ENCODE measurements at places on chromosomes 7 and 10.

DNA sequence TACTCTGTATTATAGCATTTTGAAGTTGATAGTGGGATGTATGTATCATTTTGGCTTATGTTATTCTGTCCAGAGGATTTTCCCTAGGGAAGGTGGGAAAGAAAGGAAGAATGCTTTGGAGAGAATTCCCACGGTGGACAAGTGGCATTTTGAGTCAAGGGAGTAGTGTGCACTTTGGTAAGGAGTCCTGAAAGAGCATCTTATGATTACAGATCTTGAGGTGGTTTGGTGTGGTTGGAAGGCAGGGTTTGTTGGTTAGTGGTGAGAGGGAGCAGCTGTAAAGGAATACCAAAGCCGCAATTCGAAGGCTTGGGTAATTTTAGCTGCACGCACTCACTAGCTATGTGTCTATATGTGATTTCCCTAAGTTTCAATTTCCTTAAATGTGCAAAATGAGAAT lies 16.1 kb downstream of the CCSER2 start:
- DNase-seq, result no peak

DNA sequence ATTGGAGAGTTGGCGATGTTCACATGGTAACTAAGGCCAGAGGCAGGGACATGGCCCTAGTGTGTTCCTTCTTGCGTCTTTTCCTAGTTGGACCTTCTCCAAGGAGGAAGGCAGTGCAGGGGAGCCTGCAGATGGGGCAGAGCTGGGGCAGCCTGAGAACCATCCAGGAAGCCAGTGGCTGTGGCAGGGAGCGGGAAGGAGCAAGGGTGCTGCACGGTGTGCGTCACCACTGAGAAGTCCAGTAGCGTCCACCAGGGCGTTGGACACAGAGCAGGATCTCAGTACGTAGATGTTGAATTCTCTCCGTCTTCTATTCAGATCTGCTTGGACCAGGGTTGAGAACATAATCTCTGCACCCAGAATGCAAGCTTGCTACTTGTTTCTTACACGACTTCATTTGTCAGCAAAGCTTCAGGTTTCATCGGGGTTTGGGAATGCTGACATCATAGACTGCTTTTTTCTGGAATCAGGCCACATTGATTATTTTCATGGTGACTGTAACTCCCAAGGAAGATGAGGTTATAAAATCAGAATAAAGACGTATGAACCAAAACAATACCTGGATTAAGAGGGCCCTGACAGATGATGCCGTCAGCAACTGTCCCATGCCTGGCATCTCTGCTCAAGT lies 130.3 kb downstream of the HECW1 start:
- DNase-seq, result no peak

- DNase-seq, result no peak
These were observed 22.9 kb downstream of the IKZF1 start for GRCh38 chr7:50327443-50327842.

GRCh38 chr10:22681783-22682183 lies 32.6 kb downstream of the PIP4K2A start:
- peak; percentile 82 for DNase-seq

GRCh38 chr10:26733750-26734568 lies 36.5 kb downstream of the PDSS1 start:
- no peak for DNase-seq

DNA sequence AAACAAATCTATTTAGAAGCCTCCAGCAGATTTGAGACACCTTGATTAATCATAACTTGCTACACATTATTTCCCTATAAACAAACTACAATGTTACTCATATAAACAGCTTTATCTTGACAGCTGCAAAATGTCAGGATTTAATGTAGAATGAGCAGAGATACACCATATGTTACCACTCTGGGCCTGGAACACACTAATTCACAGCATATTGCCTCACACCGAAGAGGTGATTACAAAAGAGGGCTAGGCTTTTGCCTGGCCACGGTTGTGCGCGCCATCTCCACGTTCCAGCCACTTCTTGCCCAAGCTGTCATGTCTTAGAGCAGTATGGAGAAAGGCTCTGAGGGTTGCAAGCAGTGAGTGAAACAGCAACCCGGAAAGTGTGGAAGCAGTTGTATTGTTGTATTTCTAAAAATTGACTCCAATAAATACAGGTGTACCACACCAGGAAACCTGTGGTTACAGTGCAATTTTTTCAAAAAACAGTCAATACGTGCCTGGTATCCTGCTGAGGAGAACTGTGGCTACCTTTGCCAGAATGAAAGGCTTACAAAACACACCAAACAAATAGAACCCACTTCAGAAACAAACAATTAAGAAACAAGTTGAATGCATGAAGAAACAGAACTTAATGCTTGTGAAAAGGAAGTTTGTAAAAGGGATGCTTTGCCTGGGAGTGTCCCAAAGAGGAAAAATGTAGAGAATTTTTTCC lies 498.1 kb downstream of the PLXNA4 start:
- no peak for DNase-seq

DNA sequence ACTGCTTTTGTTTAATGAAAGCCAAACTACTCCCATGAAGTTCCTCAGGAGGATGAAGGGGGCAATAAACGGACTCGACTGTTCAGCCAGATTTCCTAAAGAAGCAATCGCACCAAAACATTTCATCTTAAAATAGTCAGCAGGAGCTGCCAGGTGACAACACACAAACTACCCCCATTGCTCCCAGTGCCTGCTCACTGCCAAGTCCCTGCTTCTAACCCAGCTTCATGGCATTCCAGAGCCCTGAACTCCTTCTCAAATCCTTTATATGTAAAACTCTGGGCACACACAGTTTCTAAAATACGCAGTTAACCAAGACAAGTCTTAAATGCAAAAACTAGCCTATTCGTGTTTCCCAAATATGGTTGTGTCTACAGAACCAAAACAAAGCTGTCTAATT lies 110.0 kb downstream of the SORBS1 start:
- no peak for DNase-seq

GRCh38 chr7:151585744-151586393 lies 66.2 kb upstream of the RHEB start:
- no peak for DNase-seq

DNA sequence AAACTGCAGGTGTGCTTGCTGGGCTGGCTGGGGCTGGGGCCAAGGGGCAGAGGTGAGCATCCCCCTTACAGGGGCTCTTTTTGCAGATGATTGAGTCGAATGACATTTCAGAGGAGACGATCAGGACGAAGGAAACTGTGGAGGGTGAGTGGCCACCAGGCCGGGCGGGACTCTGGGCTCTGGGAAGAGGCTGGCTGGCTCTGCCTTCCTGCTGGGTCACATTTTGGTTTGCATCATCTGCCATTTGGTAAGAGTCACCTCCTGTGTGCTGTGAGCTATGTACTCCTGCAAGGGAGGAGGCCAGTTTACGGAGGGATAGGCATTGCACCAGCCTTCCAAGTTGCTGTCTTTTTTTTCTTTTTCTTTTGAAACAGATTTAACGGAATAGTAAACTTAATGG lies 73.0 kb upstream of the GTF2IRD1 start:
- no peak for DNase-seq

DNA sequence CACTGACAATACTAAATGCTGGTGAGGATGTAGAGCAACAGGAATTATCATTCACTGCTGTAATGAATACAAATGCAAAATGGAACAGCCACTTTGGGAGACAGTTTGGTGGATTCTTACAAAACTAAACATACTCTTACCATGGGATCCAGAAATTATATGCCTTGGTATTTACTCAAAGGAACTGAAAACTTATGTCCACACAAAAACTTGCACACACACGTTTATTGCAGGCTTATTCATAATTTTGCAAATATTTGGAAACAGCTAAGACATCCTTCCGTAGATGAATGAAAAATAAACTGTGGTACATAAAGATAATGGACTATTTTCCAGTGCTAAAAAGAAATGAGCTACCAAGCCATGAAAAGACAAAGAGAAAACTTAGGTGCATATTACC lies 69.6 kb downstream of the SEM1 start:
- DNase-seq, result no peak

GRCh38 chr7:132078891-132079735 lies 497.2 kb downstream of the PLXNA4 start:
- no peak for DNase-seq

DNA sequence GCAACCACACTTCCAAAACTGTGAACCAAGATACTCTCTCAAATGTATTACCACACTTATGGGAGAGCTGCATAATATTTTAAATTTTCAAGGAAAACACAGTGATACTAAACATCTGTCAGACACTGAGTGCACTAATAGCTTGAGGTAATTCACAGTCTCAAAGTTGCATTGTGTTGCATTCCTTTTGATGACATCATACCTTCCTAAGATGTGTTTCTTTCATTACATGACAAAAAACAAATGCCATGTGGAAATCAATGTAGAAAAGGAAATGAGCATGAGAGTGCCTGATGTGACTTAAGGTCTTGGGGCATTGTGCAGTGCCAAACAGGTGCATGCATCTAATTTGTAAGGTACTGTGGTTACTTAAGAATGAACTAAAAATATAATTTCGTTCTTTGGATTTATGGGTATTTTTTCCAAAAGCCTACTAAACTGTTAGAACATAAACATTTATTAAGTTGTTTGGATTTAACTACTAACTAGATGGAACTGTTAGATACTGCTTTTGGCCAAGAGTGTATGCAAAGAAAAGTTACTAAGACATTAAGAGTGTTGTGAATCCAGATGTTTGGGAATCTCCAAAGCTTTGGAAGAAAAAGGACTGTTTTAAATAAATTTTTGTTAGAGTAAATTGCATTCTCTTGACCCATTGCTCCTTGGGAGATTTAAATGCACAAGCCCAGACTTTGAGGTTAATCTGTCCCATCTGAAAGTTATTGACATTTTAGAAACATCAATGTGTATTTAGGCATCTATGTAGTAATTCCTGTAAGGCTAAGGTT lies 496.2 kb upstream of the SEMA3D start:
- DNase-seq, result no peak

GRCh38 chr10:98268694-98269431 lies 869 bp upstream of the LOXL4 start:
- no peak for DNase-seq

DNA sequence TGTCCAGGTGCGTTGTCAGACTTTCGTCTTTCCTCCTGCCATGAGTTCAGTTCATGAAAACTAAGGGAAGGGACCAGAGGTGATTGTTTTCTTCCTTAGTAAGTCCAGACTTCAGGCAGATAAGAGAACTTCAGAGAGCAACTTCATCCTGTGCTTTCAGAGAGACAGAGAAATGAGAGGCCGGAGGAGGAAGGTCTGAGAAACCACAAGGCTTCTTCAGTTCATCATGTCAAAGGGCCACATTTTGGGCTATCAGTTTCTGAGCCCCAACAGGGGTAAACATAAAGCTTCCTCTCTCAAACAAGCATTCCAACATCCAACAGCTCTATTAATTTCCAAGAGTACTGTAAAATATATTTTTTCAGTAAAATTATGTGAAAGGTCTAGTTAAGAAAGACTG lies 668.4 kb upstream of the NRP1 start:
- DNase-seq, result no peak

DNA sequence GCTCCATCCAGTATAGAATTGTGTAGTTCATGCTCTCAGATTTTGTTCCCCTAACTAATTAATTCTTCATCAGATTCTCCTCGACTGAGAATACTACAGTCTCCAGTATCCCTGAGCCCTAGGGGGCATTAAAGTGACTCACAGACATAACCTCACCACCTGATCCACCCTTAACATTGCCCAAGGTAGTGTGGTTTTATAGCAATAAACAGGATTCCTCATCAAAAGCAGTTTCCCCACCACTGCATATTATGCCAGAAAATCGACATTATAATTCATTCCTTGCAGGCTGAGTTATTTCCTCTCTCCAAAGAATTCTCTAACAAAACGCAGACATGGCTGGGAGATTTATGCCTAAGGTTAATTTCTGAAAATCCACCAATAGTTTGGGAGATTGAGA lies 1402.5 kb upstream of the CELF2 start:
- DNase-seq, result no peak

DNA sequence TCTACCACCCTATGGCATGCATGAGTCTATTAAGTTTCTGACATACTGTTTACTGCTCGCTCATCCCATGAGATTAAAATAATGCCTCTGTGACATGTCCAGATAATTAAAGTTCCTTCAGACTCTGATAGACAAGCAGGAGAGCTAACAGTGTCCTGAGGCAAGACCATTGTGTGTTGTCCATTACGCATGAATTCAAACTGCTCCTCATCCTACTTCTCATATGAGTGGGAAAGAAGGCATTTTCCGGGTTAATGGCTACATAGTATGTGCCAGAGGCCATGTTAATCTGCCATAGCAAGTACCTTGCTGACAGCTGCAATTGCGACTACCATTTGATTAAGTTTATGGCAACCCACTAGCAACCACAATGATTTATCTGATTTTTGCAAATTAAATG lies 113.3 kb downstream of the GNAI1 start:
- no peak for DNase-seq

DNA sequence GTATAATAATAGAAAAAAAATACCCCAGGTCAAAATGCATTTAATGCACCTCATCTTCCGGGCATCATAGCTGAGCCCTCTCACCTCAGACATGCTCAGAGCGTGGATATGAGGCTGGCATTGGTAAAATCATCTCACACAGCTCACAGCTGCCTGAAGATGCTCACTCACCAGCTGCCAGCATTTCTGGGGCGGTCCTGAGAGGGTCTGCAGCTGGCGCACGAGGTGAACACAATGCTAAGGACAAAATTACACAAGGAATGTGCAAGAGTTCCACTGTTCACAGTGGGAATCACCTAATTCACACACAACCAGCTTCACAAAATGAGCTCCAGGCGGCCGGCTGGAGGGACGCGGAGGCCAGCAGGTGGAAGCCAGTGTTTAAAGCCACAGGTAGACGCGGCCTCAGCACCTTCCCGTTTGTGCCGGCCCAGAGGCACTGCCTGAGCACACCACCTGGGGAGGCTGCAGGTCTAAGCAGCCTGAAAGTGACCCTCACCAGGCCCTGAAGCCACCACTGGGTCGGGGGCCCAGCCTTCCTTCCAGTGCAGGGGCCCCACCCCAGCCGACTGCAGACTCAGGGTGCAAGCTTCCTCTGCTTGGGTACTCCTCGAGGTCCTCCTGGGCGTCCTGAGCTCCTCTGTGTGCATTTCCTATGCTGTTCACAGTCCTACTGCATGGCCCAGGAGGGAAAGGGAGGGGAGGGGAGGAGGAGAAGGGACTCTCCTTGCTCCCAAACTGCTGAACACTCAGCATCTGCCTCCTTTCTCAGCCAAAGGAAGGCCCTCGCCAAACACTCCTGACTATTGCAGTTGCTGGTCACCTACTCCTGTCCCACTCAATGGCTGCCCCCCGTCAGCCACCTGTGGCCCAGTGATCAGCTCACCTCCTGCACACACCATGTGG lies 61.2 kb upstream of the FAM20C start:
- DNase-seq, result no peak

- no peak for DNase-seq
These were observed 2.0 kb downstream of the PLXNA4 start for GRCh38 chr7:132574223-132574622.

DNA sequence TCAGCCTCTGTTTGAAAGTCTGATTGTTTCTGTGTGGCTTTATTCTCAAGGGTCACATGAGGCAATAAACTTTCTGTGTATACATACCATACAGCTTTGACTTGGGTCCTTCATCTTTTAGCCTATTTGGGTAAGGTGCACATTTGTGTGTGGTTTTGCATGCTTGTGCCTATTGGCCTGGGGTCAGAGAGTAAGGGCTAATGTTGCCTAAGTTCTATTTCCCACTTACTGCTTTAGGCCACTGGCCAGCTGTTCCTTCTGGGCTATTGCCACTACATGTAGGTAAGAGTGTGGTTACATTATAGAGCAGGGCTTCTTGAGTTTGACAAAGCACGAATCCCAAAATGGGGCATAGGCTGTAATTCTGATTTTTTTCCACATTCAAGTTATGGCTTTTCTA lies 21.8 kb downstream of the BBIP1 start:
- no peak for DNase-seq

- DNase-seq, result peak; percentile 73
These were observed 119.5 kb downstream of the CPED1 start for GRCh38 chr7:121107923-121108498.

All from hematopoietic multipotent progenitor cell treated with erythropoietin and hydrocortisone succinate and interleukin-3 and kit ligand, for 17 days (in vitro differentiated cells).